Hepatocyte (in vitro differentiated cells): ENCODE measurements at places on chromosomes 7 and 10.

GRCh38 chr10:91771907-91772306 lies 26.3 kb upstream of the TNKS2 start:
- no peak for DNase-seq

DNA sequence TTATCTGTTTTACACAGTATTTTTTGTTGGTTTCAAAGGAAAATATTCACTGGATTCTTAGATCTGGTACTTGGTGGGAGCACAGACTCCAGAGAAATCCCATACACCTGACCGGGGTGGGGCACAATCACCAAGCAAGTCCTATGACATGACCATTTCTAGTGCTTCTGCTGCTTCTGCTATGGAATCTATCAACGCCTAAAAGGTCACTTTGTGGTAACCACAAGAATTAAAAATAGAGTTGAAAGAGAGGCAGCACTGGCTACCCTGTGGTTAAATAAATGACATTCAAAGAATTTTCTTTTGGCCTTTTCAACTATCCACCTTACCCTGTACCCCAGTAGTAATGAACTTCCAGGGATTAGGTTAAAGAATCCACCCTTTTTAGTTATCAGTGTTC lies 329.9 kb upstream of the VWC2 start:
- DNase-seq = no peak

DNA sequence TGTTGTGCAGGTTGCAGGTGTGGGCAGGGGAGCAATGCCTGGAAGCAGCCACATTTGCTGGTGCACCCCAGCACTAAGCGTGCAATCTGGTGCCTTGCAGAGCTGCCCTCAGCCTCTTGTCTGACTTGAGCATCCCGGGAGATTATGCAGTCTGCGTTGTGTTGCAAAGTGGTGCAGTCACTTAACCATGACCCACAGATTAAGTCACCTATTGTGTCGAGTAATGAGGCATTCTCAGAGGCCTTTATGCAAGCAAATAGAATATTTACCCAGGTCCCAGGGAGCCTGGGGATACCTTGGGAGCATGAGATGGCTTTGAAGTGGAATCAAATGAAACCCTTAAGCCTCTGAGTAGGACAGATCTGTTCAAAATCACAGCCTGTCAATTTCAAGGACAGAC lies 529.0 kb downstream of the TYW1 start:
- DNase-seq = no peak

DNA sequence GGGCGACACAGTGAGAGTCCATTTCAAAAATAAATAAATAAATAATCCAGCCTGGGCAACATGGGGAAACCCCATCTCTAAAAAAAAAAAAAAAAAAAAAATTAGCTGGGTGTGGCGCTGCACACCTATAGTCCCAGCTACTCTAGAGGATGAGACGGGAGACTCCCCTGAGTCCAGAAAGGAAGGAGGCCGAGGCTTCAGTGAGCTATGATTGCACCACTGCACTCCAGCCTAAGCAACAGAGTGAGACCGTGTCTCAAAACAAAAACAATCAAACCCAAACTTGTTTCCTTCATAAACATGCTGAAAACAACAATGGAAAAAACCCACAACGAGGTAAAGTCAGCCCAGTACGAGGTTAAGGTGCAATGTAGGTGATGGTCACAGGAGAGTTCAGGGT lies 1.2 kb downstream of the COX19 start:
- DNase-seq = no peak

DNA sequence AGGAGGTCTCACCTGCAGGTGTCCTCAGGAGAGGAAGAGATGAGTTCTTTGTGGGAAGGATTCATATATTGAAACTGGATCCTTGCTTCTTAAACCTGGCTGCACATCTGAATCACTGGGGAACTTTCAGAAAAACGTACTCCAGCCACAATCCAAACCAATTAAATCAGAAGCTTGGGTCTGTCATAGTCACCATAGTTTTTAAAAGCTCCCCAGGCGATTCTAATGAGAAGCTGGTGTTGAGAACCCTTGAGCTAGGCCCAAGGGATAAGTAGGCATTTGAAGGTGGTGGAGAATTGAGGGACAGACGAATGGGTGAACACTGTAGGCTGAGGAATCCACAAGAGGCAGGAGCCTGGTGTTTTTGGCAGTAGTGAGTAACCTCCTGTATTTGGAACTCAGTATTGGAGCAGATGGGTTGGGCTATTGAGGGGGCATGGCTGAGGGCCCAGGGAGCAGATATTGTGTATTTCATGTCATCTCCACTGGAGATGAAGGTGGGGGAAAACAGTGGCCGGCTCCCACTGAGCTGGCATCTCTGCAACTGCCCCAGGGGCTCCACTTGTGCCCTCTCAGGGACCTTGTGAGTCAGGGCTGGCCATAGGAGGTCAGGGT lies 14.5 kb downstream of the ADCYAP1R1 start:
- DNase-seq = no peak

- DNase-seq = peak; percentile 100
Observed at GRCh38 chr7:100705753-100706671, at the start of gene POP7. Gene POP7 (plus strand): TSS chr7:100706121. CDS start chr7:100706831, 710 bp downstream.

- DNase-seq = no peak
Observed at GRCh38 chr10:73386583-73386982, 27.3 kb downstream of the ANXA7 start.
